Activated naive CD8-positive, alpha-beta T cell treated with anti-CD3 and anti-CD28 coated beads, Interleukin-2, amount 10 ng/mL, durations not matched to agents 7 days and 5 days (primary cell): ENCODE measurements at places on chromosomes 11 and 22. TPM values are rescaled to one million over a fixed set of nuclear protein-coding genes. Genes with fewer than 3 reads are reported as not detected.

SSTR3 gene
- total RNA-seq: 11.3 TPM

ARAP1 gene
- 134 TPM for total RNA-seq

DNA sequence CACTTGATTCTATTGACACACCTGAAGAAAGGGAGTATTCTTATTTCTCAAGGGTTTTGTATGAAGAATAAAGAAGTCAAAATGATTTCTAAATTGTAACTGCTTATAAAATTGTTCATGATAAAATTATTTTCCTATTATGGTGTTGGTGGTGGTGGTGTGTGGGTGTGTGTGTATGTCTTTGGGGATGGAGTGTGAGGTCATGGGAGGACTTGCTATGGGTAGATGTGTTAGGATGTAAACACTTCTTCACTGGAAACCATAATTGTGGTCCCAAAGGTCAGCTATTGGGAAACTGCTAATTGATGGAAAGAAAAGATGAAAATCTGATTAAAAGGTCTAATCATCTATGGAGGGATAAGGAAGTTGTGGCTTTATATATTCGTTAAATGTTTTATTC is 5.1 kb downstream of the TRIM22 start:
- no peak for DNase-seq

C11orf21 gene
- 51.0 TPM for total RNA-seq

- no peak for DNase-seq
Observed at GRCh38 chr11:112558691-112559090, 298.0 kb upstream of the PLET1 start.

DNA sequence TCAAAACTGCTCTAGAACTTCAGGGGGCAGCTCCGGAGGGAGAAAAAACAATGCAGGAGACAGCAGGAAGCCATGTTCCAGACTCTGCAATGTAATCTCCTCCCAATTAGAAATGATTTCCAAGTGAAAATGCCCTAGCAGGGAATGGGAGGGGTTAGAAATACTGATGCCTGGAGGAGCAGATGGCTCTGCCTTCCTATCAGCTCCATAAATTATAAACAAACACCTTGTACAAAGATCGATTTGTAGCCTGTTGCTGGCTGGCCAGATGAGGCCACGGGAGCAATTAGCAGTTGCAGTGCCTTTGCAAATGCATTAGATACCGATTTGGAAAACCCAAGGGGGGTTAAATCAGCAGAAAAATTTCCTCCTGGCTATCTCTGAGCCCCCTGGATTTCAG is 46.6 kb upstream of the CHRM4 start:
- DNase-seq: no peak
